ENCODE measurements at places on chromosomes 2 and 18.
A peak's percentile ranks its signal among the peaks of the same experiment; 100 is the strongest.

GRCh38 chr2:181407171-181407570, 50.0 kb upstream of the ITGA4 start:
- peak; percentile 59 for DNase-seq

GRCh38 chr2:20430461-20431300, 16.2 kb upstream of the RHOB start:
- peak; percentile 68 for DNase-seq

DNA sequence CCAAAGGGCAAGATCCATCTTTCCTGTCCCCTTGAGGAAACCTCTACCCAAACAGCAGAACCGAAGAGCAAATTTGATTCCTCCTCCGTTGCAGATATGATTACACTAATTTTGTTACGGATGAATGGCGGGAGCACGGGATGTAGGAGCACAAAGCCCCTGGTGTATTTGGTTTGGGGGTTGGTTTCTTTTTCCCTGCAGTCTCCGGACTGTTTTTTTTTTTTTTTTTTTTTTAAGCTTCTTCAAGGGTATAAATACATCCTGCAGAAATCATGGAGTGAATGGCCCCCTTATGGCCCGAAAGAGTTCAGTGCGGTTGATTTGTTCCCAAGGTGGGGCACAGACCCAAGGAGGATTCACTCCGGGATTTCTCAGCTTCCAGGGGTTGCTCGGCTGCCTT, 135.3 kb upstream of the SH3BP4 start:
- DNase-seq: no peak

GRCh38 chr2:70115646-70116442, 28.6 kb downstream of the PCBP1 start:
- DNase-seq: no peak

DNA sequence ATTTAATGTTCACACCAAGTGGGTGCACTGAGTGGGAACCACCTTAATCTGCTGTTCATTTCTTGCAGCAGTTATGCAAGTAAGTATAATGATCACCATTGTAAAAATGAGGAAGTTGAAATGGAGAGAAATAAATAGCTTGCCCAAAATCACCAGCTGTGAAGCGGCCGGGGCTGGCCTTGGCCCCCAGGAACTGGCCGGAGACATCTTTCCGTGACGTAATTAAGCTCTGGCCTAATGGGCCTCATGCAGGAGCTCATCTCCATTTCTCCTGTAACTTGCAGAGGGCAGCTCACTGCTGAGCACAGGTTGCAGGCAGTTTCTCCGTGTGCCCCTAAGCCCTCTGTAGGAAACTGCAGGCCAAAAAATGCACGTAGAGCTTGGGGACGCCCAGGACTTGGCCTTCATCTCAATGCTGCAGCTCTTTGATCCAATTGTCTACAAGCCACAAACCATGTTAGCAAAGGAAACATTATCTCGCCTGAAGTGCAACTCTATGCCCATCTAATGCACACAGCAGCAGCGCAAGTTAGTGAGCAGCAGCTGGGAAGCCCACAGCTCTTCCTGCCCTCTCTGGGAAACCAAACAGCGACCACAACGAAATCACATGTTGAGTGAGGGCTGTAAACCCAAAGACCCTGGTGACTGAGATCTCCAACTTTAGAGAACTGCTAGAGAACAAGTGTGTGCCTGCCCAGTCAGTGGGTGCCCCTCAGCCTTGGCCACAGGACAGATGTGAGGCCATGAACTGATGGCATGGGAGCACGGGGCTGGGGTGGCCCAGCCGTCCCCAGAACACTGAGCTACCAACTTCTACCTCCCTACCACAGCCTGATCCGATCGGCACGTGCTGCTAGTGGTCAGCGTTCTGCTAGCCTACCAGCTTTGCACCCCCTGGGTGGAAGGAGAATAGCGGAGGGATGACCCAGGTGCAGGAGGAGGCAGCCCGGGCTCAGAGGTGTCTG, 28.8 kb downstream of the APCDD1 start:
- DNase-seq: peak; percentile 50

GRCh38 chr2:114550895-114551793, 108.7 kb downstream of the DPP10 start:
- peak; percentile 67 for DNase-seq

GRCh38 chr2:27118525-27119329, at the start of gene CGREF1:
Gene CGREF1, minus strand, starts transcription at chr2:27119128. Its CDS starts 14,762 bp downstream, at chr2:27104366.
- DNase-seq: no peak

GRCh38 chr18:79393635-79394533, 1.8 kb upstream of the NFATC1 start:
- peak; percentile 64 for DNase-seq
